Bronchus fibroblast of lung (primary cell): ENCODE measurements at places on chromosomes 11 and 22. TPM values are rescaled to one million over a fixed set of nuclear protein-coding genes. Genes with fewer than 3 reads are reported as not detected.

SMDT1 gene
- 2.7 and 4.2 TPM in 2 replicates for total RNA-seq

PICK1 gene
- 15.3 and 17.4 TPM in 2 replicates for total RNA-seq

ZNF215 gene
- total RNA-seq: 2.1 and 3.2 TPM in 2 replicates

POU2AF1 gene
- not detected in 2 replicates for total RNA-seq

OR5B21 gene
- not detected in 2 replicates for total RNA-seq
